ENCODE measurements at places on chromosomes 4 and X.

DNA sequence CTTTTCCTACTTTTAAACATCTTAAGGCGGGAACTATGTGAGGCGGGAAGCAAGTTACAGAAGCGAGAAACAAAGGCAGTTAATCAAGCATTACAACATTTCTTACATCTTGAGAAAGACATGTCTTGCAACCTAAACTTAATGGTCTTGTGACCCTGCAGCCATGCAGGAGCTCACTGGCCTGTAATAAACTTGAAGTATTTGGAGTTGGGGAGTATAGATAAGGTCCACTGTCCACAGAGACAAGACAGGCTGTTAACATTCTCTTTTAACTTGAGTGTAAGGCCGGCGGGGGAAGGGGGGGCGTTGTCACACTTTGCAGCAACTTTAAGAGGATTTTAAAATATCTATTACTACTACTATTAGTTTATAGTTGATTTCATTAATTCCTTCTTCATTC is 10.3 kb upstream of the UGT8 start:
- DNase-seq, result no peak

DNA sequence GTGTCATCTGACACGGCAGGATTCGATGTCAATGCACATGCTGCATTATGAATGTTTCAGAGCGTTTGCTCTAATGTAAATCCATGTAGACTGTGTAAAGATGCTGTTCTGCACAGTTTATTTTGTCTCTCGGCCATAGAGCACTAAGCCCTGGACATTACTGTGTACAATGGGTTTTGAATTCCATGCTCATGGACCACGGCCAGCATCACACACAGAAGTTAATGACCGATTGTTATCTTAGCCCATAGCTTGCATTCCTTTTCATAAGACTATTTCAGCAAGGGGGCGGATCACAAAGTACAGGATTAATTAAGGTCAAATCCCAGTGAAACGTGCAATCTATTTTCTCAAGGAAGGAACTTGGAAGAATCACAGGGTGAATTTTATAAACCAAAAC is 286.1 kb upstream of the TENM3 start:
- DNase-seq, result no peak

DNA sequence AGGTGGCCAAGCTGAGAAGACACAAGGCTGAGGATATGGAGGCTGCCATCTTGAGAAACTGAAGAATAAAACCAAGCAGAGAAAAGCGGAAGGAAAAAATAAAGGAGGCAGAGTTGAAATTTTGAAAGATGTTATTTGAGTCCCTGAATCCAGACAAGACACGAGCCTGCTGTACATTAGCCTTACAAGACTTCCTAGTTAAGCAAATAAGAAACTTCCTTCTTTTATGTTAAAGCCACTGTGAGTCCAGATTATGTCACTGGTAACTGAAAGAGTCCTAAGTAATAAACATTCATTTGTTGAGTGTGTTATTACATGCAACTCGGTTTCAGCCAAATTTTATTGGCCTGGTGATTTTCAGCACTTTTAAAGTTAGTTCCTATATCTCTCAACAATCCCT is 30.4 kb downstream of the DRD5 start:
- DNase-seq, result no peak

- DNase-seq, result no peak
Observed at GRCh38 chrX:115606861-115607260, 45.9 kb downstream of the PLS3 start.

GRCh38 chrX:124035657-124036056 is 74.2 kb downstream of the STAG2 start:
- no peak for DNase-seq

DNA sequence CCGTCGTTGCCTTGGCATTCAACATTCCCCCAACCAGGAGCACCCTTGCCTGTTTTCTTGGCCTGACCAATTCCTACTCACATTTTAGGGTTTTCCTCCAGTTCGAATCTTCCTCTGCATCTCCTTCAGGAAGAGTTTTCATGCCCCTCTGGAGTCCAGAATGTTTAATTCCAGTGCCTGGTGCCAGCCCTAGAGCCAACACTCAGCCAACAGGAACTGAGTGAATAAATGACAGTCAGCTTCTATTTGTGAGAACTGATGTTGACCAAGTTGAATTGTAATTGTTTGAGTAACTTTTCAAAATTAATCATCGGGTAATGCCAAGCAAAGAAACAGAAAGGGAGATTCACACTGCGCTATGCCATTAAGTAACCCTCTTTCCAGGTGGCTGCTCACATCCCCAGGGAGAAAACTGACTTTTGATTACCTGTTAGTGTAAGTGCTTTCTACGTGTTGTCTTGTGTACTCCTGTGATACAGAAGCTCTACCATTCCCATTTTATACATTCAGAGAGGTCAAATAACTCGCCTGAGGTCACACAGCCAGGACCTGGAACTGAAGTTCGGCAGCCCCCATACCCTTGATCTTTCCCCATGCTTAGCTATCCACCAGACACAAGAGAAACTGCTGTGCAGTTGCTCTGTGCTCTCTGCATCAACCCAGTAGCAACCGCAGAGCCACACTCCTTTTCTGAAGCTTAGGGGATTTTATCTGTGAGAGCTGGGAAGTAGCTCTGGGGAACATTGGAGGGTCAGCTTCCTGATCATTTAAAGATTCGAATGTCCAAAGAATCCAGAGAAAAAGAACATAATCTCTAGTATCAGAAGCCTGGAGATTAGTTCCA is 19.0 kb upstream of the SLC2A9 start:
- DNase-seq, result no peak

GRCh38 chr4:65747386-65747785 is 77.1 kb upstream of the EPHA5 start:
- DNase-seq, result no peak

DNA sequence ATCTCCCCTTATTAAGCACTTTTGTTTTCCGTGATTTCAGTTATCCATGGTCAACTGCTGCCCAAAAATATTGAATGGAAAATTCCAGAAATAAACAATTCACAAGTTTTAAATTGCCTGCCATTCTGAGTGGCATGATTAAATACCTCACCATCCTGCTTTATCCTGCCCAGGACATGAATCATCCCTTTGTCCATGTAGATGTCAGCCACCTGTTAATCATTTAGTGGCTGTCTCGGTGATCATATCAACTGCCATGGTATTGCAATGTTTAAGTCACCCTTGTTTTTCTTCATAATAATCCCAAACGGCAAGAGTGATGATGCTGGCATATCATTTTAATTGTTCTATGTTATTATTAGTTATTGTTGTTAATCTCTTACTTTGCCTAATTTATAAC is 79.8 kb upstream of the LHFPL1 start:
- DNase-seq, result no peak

GRCh38 chr4:54657185-54657550 is 589 bp upstream of the KIT start:
- DNase-seq, result peak; percentile 31

DNA sequence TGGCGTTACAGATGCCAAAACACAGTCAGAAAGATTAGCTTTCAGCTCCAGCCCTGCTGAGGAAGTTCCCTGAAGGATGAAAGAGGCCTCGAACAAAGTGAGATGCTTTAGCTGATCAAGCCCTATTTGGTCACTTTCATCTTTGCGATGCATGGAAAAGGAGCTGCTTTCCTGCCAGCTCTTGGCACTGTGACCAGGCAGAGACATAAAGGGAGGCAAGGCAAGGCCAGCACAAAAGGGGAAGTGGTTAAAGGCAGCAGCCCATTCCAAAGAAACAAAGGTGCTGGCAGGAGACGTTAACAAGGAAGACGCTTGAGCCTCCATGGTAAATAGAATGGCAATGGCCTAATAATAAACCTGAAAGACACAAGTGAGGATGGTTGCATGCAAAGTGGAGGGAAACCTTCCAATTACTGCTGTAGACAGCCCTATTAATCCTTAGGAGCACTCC is 617.1 kb upstream of the INTU start:
- no peak for DNase-seq

DNA sequence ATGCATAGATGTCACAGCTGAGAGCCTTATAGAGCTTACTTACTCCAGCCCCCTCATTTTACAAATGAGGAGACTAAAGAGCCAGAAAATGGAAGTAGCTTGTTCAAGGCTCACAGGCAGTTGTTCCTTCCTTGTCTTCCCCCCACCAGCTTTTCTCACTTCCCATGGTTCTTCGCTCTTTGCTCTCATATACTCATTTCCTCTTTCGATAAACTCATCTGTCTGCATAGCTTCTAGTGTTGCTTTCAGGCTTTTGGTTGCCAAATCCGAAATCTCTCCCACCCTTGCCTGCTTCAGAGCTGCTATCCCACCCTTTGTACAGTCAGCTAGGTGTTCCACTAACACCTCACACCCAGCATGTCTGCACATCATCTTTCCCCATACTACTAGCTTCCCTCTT is 25.0 kb upstream of the GJB1 start:
- DNase-seq, result no peak

DNA sequence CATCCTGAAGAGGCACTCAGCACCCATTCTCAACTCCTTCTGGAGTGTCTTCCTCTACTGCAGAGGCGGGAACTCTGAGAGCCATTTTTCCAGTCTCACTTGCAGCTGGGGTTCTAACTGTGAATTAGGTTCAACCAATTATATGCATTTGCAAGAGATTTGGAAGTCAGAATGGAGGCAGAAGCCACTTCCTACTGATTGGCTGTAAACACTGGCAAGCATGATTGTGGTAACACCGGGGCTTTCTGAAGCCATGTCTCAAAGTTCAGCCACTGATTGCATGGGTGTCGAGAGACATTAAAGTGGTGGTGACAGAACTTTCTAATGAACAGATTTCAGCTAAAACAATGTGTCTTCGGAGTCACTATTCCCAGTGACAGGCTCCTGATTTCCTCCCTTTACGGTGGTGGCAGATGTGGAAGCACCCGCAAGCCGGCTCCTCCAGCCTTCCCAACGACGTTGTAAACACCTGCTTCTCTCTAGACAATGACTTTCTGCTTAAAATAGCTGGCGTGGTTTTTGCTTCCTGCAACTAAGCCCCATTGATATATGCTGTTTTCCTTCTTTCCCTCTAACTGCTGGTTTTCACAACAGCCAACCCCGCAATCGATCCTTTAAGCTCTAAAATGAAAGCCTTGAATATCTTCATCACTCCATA is 92.0 kb downstream of the IRF2 start:
- DNase-seq, result peak; percentile 51

DNA sequence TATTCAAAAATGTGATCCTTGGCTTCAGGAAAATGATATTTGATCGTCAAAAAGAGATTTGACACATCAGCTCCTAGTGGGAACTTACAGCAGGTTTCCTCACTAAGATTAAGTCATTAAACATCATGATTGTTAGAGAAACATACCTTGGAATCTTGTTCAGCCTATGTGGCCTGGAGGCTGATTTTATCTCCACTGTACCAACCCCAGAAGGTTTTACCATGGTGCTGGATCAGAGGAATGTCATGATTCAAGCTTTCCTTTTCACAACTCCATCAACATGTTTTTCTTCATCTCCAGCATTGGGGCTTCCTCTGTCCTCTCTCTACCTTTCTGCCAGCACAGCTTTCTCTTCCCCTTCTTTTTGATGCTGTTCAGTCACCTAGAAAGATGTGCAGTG is 68.4 kb upstream of the MID1IP1 start:
- DNase-seq, result no peak

DNA sequence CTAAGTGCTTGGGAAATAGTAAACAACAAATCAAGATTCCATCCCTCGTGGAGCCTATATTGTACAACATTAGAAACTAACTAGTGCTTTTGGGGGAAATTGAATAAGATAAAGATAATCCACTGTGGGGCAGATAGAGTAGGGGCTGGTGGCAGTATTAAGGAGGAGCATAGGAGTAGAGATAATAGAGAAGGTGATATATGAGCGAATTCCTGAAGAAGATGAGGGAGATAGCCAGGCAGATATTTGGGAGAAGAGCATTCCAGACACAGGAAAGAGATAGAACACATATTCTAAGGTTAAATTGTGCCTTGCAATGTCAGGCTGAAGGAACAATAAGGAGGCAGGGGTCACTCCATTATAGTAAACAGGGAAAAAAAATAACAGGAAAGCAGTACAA is 218.2 kb downstream of the GRID2 start:
- DNase-seq, result no peak

DNA sequence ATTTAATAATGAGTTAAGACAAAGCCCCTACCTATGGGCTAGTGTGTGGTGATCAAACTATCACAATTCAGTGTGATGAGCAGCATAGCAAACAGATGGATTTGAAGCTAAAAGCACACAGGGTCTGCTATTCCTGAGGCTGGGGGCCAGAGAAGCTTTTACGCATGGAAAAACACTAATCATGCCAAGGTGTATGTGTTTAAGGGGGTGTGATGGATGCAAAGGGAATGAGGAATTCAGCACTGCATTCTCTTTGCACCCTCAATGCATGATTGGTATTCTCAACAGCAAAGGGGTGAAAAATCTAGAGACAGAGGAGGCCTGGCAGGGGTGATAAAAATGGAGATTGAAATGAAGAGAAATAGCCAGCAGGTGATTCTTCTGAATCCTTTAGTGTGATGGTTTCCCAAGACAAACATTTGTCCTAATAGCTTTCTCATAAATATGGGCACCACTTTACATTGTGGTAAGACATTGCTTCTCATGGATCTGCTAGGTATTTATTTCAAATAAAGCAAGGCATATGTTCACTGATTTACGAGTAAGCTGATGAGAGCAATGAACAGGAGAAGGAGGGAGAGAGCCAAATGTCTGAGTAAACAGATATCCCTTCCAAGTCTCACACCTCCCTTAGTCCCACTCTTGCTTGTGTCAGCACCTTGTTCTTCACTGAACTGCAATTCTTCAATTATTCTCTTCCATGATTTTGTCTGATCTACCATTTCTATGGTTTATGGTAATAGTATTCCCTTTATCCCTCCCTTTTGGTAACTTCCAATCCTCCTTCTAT is 15.7 kb downstream of the C1QTNF7 start:
- no peak for DNase-seq

Measured in mucosa of descending colon (tissue), 3 donors.